SK-MEL-5 (cell line): ENCODE measurements at places on chromosomes 2 and 18.

- no peak for DNase-seq
Observed at GRCh38 chr2:61018318-61018755, 282 bp upstream of the PUS10 start.

DNA sequence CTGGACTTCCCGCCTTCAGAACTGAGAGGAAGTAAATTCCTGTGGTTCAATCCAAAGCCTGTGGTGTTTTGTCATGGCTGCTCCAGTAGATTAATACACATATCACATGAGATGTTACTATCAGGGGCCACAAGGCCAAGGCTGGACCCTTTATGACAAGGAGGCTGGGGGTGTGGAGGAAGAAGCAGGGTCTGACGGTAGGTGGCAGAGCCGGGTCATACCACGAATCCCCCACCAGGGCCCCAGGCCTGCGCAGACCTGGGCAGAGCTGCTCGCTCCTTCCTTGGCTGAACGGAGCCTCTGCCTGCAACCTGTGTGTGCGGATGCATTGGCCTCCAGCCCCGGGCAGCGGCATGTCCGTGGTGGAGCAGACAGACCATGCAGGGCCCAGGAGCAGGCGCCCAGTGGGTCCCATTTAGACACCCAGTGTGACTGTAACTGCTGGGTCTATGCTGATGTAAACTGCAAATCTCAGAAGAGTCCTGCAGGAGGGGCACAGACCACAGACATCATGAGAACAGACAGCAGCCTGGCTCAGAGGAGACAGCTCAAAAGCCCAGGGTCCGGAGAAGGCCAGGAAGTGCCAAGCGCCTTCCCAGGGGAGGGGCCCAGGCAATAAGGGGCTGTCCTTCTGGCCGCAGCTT is 155.2 kb downstream of the PXDN start:
- no peak for DNase-seq

GRCh38 chr2:212905640-212906201 is 245.7 kb downstream of the IKZF2 start:
- no peak for DNase-seq

- peak; percentile 4 for DNase-seq
Observed at GRCh38 chr2:161352719-161353118, 44.5 kb downstream of the PSMD14 start.

GRCh38 chr18:58186258-58186948 is 142.4 kb downstream of the NEDD4L start:
- peak; percentile 86 for DNase-seq

DNA sequence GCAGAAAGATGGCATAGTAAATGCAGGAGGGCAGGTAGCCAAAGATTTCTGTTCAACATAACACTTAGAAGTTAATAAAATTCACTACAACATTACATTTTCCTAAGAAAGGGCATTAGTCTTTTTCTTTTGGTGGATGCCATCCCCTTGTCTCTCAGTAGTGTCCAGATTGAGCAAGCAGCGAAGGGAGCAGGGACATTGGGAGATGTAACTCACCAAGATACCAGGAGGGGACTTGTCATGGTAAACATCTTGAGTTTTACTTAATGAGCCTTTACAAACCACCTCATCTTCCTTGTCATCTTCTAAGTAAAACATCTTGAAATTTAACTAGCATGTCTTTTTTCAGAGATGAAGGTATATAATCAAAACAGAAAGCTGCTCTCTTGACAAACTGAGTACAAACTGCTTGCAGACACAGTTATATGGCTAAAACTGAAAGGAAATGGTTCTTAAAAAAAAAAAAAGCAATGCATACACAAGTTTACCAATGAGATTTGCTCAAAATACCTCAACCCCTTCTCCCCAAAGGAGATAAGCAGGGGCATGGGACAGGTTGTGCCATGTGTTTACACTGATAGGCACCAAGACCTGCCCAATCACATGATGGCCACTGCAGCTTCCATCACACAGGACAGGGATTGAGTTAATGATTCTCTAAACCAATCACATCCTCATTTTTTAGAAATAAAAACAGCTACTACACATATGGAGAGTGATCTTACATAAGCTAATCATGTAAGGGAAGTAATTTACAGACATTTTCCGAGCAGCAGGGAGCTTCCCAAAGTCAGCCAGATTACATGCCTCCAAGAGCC is 30.3 kb downstream of the LPIN2 start:
- peak; percentile 22 for DNase-seq

GRCh38 chr2:164314148-164314547 is 307.1 kb downstream of the GRB14 start:
- DNase-seq: no peak

- no peak for DNase-seq
Observed at GRCh38 chr2:107001964-107002696, 116.2 kb upstream of the ST6GAL2 start.

DNA sequence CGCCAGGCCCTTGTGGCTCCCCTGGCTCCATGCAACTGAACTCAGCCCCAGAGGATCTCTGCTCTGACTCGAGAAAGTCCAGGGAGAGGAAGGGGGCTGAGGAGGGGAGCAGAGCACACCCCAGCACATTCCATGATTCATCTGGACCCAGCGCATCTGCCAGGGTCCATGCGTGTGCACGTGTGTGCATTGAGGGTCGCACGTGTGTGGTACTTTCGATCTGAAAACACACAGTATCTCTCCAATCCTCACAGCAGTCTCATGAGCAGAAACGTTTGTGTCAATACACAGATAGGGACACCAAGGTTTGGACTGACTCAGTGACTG is 146.4 kb upstream of the ID2 start:
- DNase-seq: no peak

DNA sequence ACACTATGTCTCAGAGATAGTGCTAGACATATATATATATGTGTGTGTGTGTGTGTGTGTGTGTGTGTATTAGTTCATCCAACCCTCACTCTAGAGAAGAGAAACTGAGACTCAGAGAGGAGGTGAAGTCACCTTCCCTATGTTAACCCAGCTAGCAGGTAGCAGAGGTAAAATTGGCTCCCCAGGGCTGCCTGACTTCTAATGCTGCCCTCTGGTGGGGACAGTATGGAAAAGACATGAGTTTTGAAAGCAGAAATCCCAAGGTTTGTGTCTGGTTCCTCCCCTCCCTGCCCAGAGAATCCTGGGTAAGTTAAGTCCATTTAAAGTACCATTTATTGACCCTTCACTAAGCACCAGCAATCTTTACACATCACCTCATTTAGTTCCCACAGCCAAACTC is 137.7 kb downstream of the THNSL2 start:
- DNase-seq: peak; percentile 74

- DNase-seq: no peak
Observed at GRCh38 chr2:218744615-218745014, 34.0 kb downstream of the TTLL4 start.

GRCh38 chr18:71598374-71598773 is 945.8 kb downstream of the CBLN2 start:
- no peak for DNase-seq

DNA sequence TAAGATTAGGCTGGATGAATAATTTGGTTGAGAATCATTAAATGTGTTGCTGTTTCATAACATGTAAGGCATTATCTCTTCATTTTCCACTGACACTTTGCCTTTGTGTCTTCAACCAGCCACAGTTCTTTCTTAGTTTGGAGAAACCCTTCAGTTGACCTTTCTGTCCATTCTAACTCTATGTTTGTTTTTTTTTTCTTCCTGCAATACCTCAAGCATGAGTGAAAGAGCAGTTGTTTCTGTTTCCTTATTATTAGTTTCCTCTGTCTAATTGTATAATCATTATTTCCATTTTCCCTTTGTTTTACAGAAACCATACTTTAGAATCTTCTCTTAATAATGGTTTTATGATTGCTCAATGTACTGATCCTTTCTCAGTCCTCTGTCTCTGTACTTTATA is 25.6 kb downstream of the HADHB start:
- peak; percentile 43 for DNase-seq

- no peak for DNase-seq
Observed at GRCh38 chr2:21500401-21500945, 376.7 kb downstream of the TDRD15 start.

- no peak for DNase-seq
Observed at GRCh38 chr2:232336241-232336736, 42.3 kb upstream of the ALPP start.

DNA sequence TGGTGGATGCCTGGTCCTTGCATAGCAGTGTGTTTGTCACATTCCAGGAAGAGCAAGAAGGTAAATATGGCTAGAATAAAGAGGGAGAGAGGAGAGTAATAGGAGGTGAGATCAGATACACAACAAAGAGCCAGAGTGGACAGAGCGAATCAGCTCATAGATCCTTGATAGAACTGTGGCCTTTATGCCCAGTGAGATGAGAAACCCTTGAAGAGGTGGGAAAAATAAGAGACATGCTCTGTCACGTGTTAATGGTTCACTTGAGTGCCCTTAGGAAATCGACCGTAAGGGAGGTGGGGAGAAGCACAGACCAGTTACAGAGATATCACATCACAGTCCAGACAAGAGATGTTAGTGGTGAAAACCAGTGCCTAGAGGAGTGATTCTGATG is 84.7 kb upstream of the RAB27B start:
- DNase-seq: no peak

DNA sequence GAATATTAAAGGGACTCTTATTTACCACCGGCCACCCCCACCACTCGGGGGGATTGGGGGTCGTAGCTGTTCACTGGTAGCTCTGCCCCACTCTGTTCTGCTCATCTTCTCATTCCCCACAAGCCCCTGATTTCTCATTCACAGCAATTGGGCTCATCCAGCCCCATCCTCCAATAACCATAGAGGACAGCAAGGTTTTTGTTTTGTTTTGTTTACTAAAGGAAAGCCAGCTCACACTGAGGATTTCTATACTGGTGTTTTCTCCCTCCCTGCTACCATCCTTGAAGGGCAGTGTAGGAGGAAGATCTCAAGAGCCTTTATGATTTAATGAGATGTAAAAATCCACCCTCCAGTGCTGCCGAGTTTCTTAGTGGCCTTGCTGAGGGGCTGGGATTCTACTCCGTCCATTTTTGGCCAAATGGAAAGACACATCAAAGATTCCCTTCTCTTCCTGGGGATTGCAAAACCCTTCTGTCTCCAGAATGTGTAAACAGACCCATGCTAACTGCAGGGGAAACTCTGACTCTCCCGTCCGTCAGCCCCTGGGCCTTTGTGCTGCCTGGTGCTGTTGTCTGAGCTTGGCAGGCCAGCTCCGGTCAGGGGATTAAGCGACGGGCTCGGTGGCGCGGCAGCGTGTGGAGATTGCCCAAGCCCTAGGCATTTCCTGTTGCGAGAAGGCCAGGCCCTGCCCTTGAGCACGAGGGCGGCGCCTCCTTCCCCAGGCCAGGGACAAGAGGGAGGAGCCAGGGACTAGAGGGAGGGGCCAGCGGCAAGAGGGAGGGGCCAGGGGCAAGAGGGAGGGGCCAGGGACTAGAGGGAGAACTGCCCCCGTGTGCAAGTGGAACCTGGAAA is 165.0 kb downstream of the ANTXR1 start:
- peak; percentile 71 for DNase-seq

- no peak for DNase-seq
Observed at GRCh38 chr2:76204048-76204447, 493.3 kb upstream of the GCFC2 start.

GRCh38 chr2:48601349-48601748 is 16.3 kb upstream of the GTF2A1L start:
- DNase-seq: peak; percentile 41

DNA sequence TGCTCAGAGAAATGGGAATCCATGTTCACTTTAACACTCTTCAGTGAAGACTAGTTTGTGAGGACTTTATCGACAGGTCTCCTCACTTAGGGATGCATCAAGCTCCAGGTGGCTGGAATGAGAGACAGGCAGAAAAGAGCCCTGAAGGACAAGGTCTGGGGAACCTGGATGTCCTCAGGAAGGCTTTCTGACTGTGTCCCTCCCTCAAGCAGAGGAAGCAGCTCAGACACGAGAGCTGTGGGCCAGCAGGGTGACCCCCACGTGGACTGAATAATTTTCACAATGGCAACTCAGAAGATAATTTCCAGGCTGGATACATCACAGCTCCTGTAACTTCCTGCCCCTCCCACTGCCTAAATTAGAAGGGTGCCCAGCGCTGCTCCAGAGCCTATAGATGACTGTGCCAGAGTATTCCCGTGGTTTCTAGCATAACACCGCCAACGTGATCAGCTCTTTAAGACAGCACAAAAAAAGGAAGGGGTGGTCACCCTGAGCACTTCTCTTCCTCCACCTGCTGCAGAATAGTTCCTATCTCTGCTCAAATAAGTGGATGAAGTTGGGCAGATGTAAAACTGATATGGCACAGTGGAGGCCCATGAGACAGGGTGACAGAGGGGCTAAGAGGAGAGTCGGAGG is 25.7 kb upstream of the NCK2 start:
- no peak for DNase-seq

GRCh38 chr2:43184339-43184895 is 42.0 kb downstream of the ZFP36L2 start:
- no peak for DNase-seq

GRCh38 chr2:206585335-206585734 is 57.0 kb upstream of the FAM237A start:
- DNase-seq: no peak

DNA sequence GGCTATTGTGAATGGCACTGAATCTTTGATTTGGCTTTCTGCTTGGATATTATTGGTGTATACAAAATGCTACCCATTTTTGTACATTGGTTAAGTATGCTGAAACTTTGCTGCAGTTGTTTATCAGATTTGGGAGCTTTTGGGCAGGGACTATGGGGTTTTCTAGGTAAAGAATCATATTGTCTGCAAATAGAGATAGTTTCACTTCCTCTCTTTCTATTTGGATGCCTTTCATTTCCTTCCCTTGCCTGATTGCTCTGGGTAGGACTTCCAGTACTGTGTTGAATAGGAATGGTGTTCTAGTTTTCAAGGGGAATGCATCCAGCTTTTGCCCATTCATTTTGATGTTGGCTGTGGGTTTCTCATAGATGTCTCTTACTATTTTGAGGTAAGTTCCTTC is 489.1 kb upstream of the LRATD1 start:
- no peak for DNase-seq

- no peak for DNase-seq
Observed at GRCh38 chr2:76870011-76870410, 652.2 kb downstream of the LRRTM4 start.

DNA sequence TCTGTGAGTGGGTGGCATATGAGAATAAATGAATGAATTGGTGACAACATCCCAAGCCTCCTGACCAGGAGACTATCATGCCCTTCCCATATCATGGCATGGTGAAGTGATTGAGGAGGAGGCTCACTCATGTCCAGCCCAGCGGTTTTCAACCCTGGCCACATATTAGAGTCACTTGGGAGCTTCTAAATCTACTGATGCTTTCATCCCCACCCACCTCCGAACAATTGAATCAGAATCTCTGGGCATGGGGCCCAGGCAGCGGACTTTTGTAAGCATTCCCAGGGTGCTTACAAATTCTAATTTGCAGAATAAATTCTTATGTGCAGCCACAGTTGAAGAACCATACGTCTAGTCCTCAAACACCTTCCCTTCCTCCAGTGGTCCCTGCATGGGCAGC is 81.7 kb upstream of the SEC11C start:
- no peak for DNase-seq

DNA sequence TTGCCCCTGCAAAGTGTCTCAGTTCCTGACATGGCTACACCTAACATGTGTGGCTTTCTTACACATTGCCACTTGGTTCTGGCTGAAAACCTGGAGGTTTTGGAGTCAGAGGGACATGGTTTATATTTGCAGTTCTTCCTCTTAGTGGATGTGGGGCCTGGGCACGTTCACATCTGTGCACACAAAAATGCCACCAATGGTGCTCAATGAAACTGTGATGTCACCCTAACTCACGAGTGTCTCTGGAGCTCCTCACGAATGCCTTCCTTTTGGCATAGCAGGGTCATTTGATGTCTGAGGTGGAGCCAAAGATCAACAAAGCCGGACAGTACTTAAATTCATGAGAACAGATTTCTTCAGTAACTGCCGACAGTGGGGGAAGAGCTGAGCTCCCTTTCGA is 231.7 kb upstream of the HS6ST1 start:
- DNase-seq: no peak

- DNase-seq: no peak
Observed at GRCh38 chr2:63537306-63537705, 51.0 kb downstream of the WDPCP start.
